ENCODE measurements at places on chromosomes 13 and 19.

DNA sequence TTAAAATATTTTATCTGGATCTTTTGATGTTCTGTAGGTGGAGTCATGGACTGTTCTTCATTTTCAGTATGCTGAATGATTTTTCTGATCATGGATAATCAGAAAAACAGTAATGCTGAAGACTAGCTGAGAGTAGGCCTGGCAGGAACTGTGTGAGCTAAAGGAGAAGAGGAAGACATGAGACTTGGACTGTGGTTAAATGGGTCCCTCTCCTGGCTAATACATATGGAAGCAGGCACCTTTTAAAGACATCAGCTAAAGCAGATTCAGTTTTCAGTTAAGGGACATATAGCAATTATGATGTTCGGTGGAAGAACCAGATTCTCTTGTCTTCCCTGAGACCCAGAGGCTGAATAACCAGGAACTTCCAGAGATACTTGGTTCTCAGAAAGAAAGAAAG, 169.4 kb downstream of the OLFM4 start:
- DNase-seq = no peak

- no peak for DNase-seq
Measured at GRCh38 chr19:17111766-17112165, 36.2 kb downstream of the MYO9B start.

GRCh38 chr19:19192910-19193423, 909 bp downstream of the RFXANK start:
- DNase-seq = no peak

DNA sequence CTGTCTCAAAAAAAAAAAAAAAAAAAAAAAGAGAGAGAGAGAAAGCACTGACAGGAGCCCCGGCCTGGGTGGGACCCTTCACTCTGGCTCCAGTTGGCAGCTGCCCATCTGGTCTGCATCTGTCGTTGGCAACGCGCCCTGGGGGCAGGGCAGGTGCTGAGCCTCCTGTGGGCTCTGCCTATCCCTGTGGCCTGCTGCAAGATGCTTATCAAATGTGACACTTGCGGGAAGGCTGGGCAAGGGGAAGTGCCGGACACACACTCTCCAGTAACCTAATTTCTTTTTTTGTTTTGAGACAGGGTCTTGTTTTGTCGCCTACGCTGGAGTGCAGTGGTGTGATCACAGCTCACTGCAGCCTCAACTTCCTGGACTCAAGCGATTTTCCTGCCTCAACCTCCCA, 10.7 kb upstream of the KPTN start:
- no peak for DNase-seq

- no peak for DNase-seq
Measured at GRCh38 chr13:79909644-79910043, 428.7 kb downstream of the NDFIP2 start.

GRCh38 chr19:37990362-37990761, 83.4 kb downstream of the SIPA1L3 start:
- no peak for DNase-seq

GRCh38 chr13:74024856-74025255, 109.3 kb downstream of the KLF12 start:
- no peak for DNase-seq

Measured in activated T-helper 9 cell treated with anti-CD3 and anti-CD28 coated beads, Interleukin-2, amount 50 U/mL, for 16 hours (primary cell).